ENCODE measurements at places on chromosomes 2 and 18.

- DNase-seq: no peak
Measured at GRCh38 chr18:76370201-76370600, 124.8 kb downstream of the ZNF516 start.

DNA sequence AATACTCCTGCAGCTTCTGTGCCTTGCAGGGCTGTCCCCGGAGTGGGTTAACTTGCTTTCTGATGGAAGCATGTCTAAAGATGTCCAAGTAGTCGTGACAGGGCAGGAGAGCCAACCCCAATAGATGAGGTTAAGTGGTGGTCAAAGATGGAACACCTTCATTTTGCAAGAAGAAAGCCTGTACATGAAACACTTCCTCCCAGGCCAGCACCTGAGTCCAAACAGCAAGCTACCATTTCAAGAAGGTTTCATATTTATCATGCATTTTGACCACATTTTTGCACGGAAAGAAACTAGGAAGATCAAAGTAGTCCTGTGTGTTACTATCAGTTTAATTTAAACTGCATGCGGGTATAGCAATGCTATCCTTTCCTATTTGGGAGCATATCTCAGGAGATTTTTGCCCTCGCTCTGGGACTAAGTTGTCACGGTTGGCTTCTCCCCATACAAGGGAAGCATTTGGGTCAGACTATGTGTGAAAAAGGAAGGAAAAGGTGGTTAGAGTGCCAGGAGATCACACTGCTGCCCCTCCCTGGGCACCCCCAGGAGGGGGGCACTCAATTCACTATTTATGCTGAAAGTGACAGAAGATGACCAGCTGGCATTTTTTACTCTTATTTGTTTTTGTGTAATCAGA lies 187.6 kb downstream of the ZNF521 start:
- DNase-seq: no peak

DNA sequence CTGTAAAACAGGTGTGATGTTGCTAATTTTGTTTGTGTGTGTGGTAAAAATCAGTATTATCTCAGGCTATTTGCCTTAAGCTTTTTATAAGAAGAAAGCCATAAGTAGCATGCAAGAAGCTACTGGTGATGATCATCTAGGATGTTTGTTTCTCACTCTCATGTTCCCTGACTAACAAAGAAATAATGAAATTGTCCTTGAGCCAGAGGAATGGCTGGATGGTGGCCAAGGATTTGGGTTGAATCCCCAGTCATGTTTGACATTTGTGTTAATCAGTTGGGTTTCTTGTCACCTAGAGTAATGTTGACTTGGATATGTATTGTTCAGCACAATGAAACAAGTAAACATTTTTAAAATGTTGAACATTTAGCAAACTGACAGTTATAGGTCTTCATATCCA lies 496.8 kb upstream of the ZEB2 start:
- no peak for DNase-seq

- no peak for DNase-seq
Measured at GRCh38 chr2:138711812-138712211, 68.4 kb downstream of the NXPH2 start.

- DNase-seq: no peak
Measured at GRCh38 chr2:151228847-151229512, 32.7 kb downstream of the RBM43 start.

GRCh38 chr2:76448956-76449355 lies 738.2 kb upstream of the GCFC2 start:
- no peak for DNase-seq

DNA sequence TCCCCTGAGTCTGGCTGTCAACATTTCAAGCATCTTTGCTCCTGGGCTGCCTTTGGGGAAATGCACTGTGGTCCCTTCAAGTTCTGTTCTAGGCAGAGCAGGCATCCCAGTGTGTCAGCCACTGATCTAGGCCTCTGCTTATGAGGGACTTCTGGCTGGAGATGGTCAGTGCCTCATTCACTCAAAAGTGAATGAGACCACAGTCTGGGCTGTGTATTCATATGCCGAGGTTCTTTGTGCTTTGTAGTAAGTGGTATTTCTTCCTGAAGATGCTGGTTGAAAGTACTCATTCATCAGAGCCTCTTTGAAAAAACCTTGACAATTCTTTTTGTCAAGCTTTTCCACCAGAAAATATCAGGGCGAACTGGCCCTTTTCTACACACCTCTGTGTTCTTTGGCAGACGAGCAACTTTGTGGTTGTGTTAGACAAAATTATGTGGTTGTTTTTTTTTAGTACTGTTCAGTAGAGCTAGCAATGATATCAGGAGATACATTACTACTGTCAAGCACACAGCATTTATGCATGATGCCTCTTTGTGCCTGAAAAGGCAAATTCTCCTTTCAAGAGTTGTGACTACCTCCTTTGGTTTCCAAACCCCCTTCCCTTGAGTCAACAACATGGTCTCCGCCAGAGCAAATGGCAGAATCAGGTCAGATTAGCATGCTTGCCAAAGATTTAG lies 510.9 kb upstream of the NRP2 start:
- no peak for DNase-seq

GRCh38 chr2:155633887-155634570 lies 698.5 kb downstream of the NR4A2 start:
- DNase-seq: no peak

All from CD4-positive, alpha-beta T cell (primary cell).